ENCODE measurements at places on chromosomes 1 and 21.

GRCh38 chr1:231757101-231757404 is 130.5 kb downstream of the DISC1 start:
- DNase-seq, result no peak

- no peak for DNase-seq
Observed at GRCh38 chr21:42722153-42722552, 68.7 kb downstream of the PDE9A start.

GRCh38 chr1:150144606-150145005 is 5.1 kb upstream of the PLEKHO1 start:
- DNase-seq, result no peak

DNA sequence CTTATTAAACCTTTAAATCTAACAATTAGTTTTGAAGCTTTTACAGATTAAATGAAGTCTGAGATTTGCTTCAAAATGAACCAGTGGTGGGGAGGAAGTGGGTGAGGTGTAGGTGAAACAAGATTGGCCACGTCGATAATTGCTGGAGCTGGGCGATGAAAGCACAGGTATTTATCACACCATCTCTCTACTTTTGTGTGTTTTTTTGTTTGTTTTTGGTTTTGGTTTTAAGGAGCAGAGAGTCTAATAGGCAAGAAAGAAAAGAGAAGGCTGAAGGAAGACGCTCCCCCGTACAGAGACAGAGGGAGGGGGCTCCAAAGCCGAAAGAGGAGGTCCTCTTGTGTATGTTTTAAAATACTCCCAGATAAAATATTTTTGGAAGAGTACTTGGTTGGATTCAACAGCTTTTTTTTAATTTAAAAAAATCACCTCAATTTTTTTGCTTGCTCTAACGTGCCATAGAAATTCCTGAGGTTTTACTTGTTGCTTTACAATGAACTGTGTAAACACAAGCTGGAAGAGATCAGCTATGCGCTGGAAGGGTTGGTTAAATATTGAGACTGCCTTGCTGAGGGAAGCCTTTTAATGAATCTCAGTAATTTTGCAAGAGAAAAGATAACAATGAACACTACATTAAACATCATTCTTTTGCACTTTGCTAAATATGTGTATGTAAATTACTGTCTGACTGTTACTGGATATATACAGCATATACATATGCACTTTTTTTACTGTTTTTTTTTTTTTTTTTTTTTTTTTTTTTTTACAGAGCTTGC is 6.7 kb upstream of the LGALS8 start:
- no peak for DNase-seq

- DNase-seq, result no peak
Observed at GRCh38 chr1:166283600-166283999, 116.8 kb upstream of the FAM78B start.

DNA sequence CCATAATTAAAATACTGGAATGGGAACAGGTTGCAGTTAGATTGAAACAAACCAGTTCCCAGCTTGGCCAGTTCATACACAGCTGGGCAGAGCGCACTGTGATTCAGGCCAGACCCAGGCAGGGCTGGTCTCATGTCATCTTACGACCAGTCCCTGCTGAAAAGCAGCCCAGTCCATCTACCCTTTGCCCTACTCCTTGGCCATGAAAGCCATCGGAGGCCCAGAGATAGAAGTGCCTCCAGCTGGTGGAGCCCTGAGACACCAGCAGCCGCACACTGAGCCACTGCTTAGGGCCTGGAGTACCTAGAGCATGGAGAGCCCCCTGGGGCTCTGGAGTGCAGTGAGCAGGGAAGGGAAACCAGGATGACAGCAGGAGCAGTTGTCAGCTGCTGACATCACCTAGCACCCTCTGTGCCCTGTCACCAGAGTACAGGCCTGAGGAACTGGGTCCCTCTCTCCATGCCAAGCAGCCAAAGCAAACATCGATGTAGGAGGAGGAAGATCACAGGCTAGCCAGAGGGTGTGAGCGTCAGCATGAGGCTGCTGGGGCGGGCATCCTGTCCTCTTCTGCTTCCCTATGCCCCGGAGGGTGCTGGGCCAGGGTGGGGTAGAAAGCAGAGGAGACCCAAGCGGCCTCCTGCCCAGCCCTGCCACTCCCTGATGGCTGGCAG is 34.2 kb upstream of the TMEM125 start:
- peak; percentile 27 for DNase-seq

DNA sequence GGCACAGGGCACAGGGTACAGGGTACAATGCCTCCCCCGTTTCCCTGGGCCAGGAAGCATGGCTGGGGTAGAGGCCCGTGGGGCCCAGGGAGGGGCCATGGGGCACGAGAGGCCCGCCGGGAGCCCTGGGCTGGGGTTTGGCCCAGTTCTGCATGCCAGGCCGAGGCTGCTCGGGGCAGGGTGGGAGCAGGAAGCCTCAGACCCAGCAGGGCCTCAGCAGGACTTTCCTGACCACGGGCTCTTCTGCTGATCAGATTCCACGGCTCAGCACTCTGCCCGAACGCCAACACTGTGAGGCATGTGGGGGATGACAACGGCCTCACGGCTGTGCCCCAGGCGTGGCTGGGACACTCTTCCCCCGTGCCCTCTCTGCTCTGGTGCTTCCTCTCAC is 104.3 kb downstream of the NPHP4 start:
- DNase-seq, result no peak

DNA sequence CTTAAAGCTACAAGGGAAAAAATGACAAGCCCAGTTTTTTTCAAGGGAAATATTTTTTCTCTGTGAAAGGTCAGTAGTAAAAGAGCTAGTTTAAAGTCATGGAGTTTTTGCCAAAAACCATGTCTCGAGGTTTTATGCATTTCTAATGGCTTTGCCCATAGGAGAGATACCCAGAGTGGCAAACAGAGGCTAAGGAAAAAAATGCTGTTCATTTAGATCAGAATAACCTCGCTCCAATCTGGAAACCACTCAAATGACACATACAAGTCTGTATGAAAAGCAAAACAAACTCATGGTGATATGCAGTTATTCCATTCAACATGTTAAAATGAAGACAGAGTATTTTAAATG is 36.9 kb upstream of the EDEM3 start:
- no peak for DNase-seq

DNA sequence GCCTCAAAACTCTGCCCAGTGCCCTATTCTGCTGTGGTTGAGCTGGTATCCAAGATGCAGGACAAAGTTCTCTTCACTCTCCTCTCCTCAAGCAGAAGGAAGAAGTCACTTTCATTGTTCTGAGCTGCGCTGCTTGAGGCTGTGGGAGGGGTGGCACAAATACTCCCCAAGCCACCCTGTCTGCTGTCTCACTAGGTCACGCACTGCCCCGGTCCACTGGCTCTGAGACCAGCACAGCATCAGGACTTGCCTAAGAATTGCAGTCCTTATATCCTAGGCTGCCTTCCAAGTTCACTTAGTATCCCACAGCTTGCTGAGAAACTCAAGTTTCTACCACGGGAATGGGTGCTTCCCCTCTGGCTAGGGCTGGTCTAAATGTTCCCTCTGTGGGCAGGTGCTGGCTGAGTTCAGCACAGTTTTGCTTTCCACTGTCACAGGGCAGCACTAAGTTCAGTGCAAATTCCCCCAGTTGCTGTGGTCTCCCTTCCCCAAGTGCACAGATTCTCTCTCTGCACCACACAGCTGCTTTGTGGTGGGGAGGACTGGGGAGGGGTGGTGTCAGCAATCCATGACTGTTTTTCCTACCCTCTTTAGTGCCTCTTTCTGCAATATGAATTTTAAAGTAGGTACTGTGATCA is 32.4 kb downstream of the SLC9C2 start:
- DNase-seq, result no peak

DNA sequence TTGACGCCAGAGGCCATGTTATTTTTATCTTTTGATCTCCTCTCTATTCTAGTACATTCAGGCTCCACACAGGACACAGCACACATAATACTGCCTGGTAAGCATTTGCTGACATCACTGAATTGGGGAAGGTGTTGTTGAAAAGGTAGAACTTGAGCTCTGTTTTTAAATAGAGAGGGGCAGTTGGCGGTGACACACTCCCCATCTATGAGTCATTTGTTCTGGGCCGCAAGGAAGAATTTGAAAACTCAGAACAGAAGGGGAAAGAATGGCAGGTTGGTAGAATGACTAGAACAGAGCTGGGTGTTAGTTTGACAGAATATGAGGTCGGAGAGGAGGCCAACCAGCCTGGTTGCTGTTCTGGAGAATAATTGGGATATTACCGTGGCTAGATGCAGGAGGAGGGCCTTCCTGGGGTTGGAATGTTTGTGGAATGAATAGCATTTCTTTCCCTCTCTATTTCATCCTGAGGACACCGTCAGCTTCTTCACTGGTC is 52.1 kb upstream of the ERRFI1 start:
- no peak for DNase-seq

DNA sequence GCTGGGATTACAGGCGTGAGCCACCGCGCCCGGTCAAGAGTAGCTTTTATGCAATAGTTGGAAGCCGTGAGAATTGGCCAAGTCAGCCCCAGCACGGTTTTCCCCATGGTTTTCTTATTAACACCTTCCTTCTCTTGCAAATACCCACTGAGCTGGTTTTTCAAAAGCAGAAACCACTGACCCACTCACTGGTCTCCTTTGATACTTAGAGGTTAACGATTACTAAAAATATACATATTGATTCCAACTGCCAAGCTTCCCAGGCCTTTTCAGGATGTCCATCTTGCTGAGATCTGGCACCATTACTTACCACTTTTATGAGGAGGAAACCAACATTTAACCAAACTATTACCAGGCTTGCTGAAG is 25.9 kb upstream of the TARDBP start:
- no peak for DNase-seq

- peak; percentile 45 for DNase-seq
Observed at GRCh38 chr1:54404939-54405897, 976 bp downstream of the SSBP3 start.

DNA sequence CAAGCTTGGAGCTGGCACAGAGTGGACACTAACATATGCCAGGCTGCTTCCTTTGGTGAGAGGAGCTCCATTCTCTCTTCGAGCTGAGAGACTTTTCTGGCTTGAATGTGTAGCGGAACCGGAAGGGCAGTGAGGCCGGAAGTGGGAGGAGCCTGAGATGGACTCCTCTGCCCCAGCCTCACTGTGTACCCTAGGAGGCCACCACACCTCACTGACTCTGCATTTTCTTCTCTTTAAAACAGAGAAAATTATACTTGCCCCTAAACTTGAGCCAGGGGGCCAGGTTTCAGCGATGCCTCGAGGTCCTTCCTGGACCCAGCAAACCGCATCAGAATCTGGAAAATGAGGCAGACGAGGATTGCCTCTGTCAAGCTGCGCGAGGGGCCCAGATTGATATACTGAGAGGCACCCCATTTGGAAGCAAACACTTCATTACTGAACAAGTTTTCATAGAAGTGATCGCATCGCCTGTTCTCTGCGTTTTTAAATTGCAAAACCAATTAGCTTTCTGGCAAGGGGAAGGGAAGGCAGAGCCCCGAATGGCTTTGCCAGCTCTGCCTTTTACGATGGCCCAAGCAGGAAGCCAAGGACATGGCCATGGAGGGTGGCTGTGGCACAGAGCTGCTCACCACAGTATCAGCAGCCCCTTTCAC is 708.1 kb downstream of the PTPRU start:
- DNase-seq, result no peak

DNA sequence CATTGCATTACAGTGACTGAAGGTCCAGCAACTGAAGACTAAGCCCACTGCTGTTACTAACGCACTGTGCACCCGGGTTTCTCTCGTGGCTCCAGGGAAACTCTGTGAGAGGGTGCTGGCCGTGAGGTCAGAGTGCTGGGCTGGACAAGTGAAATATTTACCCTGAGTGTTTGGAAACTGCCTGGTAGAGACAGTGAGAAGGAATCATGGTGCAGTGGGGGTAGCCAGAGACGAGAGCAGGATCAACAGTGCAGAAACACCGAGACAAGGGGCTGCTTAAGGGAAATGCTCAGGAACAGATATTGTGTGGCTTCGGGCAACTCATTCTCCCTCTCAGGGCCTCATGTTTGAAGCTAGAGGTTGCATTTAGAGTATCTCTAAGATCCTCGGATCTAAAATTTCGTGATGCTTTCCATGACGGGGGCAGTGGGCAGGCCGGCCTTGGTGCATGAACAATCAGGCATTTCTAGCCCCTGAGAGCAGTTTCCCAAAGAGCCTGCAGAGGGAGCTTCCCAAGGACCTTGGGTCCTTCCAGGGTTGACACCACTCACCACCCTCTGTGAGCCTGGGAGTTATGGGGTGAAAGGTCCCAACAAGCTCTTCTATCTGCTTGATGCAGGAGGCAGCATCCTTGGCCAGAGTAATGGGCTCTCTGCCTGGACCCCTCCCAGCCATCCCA is 9.7 kb downstream of the CD2 start:
- DNase-seq, result peak; percentile 28

- peak; percentile 80 for DNase-seq
Observed at GRCh38 chr21:44874497-44875315, 1.2 kb upstream of the PTTG1IP start.

- DNase-seq, result no peak
Observed at GRCh38 chr1:217136895-217137205, 413.6 kb upstream of the ESRRG start.

GRCh38 chr1:64745986-64746940 is 1.4 kb downstream of the RAVER2 start:
- DNase-seq, result peak; percentile 16

DNA sequence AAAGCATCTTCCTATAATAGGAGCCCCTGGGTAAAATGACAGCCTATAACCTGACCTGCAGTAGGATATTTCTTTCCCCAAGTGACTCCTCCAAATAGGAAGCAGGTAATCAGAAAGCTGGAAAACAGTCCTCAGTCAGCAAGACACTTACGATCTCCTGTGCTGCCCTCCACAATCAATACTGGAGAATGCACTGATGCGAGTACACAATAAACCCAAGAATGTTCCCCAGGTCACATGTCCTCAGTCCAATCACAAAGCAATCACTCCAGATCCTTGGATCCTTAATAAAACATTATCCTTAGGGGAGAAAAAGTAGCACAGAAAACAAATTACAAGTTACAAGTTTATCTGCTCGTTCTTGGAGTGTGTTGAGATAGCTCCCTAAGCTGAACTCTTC is 233.1 kb downstream of the SLC45A1 start:
- DNase-seq, result no peak

DNA sequence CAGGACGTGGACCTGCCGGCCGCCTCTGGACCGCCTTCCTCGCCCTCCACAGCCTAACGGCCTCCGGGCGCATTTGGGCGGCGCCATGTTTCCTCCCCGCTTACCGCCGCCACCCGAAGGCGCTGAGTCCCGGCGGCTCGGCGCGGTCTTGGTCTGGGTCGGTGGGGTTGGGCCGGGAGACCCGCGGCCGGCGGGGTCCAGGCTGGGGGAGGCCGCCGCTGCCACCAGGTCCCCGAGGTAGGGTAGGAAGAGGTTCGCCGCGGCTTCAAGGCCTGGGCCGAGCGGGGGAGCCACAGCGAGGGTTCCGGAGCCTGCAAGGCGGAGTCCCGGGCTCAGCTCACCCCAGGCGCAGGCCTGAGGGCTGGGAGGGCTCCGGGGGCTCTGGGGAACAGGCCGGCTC is 5.5 kb downstream of the OR2C3 start:
- no peak for DNase-seq
